GDM1 (cell line): ENCODE measurements at places on chromosomes 1 and 21.

GRCh38 chr21:45983981-45984551, 2.5 kb downstream of the COL6A1 start:
- DNase-seq = no peak

DNA sequence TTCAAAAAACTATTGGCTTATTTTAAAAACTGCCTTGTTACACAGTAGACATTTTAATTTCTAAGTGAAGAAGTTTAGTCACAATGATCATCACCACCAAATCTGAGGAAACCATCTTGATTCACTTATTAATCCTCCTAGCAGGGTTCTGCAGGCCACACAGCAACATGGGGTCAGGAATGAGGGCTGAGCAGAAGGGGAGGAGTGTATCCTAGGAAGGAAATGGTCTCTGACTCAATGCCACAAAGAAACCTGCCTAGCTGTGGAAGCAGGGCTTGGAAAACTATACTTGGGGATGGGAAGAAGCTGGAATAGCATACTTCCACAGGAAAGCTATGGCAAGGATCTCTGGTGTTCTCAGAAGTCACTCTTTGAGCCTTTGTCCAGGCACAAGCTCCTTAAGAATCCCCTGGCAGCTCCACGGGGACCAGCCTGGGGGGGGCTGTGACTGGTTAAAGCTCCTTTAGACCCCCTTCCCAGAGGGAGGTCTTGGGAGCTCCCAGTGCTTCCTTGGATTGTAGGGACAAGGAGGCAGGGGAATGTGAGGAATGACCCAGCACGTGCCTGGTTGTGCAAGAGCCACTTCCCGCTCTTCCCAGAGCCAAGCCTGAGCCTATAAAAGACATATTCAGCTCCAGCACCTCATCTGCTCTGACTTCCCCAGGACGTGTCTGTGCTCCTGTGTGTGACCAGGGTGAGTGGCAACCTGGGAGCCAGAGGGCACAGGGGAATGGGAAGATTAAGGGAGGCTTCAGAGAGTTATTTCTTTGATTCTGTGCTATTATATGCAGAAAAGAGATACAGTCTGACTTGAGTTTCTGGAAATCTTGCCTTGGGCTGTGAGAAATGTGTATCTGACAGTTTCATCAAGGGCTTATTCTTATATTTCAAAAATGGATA, at the start of gene LCE2A:
Gene LCE2A (plus strand): TSS at position 645 of the 900 bp plus-strand sequence. CDS start 557 bp downstream, outside the sequence.
- DNase-seq = no peak

DNA sequence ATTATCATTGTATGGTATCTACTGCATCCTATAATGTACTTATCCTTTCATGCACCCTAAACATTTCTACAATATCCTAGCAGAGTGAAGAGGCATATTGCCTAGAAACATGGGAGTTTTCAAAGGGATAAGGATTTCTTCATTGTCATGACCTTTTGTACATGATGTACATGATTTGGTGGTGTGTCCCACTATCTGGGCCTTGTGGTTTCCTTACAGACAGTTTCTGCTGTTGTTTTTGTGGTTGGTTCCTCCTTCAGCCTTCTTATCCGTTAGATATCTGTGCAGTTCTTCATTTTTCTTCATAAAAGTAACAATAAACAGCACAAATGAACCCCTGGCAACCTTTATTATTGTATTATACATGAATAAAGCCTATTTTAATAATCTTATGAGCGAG, 70.4 kb upstream of the BACH1 start:
- DNase-seq = peak; percentile 22

DNA sequence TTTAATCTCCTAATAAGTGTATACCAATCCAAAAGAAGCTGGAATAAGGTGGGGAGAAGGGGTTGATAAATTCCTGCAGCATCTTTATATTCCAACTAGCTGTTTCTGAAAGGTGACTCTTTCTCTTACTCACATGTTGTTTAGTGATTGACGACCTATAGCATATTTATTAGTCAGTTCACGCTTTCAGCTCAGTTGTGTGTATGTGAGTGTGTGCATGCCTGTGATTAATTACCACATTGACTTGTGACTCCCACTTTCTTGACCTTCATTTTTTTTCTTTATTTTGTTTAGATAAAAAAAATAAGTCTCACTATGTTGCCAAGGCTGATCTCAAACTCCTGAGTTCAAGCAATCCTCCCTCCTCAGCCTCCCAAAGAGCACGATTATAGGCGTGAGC, 44.4 kb downstream of the ATP2B4 start:
- DNase-seq = no peak

- DNase-seq = no peak
Measured at GRCh38 chr1:160206421-160207117, 1.4 kb downstream of the PEA15 start.

DNA sequence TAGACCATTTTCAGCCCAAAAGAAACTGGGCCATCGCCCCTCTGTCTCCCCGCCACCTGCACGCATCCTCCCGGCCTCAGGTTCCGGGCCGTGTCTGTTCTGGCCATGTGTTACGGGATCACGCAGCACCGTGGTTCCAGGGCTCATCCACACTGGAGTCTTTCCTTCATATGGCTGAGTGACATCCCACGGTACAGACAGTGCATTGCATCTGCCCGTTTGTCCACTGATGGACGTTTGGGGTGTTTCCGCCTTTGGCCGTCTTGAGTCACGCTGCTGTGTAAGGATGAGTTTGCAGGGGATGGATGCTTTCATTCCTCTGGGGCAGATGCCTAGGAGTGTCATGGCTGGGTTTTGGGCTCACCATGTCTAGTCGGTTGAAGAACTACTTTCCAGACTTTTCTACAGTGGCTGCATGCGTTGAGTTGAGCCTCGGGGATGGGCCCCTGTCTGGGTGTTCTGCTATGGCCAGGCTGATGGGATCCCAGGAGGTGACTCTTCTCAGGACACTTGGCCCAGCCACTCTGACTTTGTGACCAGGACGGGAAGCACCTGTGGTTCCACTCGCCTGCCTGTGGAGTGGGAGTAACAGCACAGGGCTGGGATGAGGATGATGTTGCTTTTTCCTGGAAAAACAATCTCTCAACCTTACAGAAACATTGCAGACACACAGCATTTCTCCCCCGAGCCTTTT, 16.8 kb downstream of the RRP1 start:
- no peak for DNase-seq

DNA sequence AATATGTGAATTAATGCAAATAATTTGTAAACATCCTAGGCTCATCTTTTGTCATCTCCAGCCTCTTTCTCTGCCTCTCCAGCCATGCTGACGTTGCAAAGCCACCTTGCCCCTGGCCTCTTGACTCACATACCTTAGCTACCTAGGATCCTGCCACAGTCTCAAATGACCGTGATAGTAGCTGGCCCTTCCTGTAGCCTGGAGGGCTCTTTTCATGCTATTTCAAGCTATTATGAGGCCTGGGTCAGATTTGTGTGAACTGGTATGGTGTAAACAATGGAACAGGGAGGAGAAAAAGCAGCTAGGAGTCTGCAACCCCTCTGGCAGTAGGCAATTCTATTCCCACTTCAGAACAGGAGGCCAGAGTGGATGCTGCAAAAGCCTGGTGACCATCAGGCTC, 337.7 kb downstream of the DISC1 start:
- no peak for DNase-seq

GRCh38 chr1:203662360-203662759, 35.7 kb downstream of the ATP2B4 start:
- no peak for DNase-seq

- DNase-seq = no peak
Measured at GRCh38 chr21:16912075-16912474, 600.8 kb upstream of the CXADR start.

GRCh38 chr1:23178414-23178813, 9.8 kb upstream of the LUZP1 start:
- no peak for DNase-seq

- no peak for DNase-seq
Measured at GRCh38 chr1:43947874-43948437, 1.2 kb downstream of the IPO13 start.

- no peak for DNase-seq
Measured at GRCh38 chr1:18817795-18818435, 41.5 kb downstream of the TAS1R2 start.

GRCh38 chr1:214542275-214543199, 8.9 kb downstream of the PTPN14 start:
- DNase-seq = no peak

GRCh38 chr1:9589144-9589718, 520 bp downstream of the TMEM201 start:
- no peak for DNase-seq

DNA sequence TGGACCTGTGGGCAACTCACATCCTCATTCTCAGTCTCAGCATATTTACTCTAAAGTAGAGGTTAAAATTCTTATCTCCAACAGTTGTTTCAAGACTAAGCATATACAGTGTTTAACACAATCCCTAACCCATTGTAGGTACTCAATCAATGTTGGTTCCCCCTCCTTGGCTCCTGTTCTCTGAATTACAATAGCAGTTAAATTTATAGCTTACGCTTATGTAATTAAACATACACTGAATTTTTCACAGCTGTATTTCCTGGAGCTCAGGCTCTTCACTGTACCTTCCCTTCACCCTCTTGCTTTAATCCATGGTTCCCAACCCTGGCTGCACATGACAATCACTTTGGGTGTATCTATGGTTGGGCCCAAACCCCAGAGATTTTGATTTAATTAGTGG, 89.4 kb downstream of the LPAR3 start:
- no peak for DNase-seq

GRCh38 chr1:7136166-7136953, 351.1 kb downstream of the CAMTA1 start:
- no peak for DNase-seq

DNA sequence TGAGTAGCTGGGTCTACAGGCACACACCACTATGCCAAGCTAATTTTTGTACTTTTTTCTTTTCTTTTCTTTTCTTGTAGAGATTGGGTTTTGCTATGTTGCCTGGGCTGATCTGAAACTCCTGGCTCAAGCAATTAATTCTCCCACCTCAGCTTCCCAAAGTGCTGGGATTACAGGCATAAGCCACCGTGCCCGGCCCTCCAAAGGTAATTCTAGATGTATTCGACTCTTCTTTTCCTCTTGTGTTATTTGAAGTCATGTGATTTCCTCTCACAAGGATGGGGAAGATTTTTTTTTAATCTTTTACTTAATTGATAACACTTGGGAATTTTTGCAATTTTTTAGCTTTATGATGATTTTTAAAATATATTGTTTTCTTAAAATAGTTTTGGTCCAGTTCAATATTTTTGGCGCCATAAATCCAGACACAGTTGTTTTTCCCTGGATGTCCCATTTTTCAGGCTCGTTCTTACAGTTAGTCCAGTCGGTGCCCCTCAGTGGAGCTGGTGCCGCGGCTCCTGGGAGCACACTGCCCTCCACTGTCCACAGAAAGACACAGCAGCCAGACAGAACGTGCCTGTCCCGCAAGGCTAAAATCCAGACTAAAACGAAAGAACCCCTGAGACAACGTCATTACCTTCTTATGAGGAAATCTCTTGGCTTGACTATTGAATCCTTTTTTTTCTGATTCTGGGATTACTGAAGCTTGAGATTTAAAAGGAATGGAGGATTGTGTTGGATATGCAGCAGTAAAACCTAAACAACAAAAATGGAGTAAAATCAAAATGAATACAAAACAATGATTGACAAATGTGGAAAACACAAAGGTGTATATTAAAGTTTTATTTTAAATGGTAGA, 22.4 kb downstream of the STPG1 start:
- peak; percentile 34 for DNase-seq

DNA sequence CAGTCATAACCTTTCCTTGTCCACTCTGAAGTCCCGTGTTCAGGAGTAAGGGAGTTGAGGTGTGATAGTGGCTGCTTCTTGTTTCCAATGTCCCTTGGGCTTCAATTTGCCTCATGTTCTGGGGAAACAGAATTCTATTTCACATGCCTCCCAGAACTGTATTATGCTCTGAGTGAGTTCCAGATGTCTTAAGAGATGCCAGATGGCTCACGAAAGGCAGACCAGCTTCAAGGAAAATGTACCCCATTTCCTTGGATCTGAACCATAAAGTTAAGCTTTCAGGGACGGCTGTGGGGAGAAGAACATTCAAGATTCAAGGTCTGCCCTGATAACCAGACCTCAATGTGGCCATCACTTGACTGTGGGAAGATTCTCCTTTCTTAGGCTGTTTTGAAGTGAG, 42.4 kb downstream of the C1orf87 start:
- DNase-seq = no peak

- DNase-seq = no peak
Measured at GRCh38 chr21:37059181-37059580, 13.7 kb downstream of the PIGP start.

- no peak for DNase-seq
Measured at GRCh38 chr1:44609412-44609767, 64.9 kb downstream of the TMEM53 start.

- no peak for DNase-seq
Measured at GRCh38 chr21:14488672-14489204, 57.4 kb downstream of the SAMSN1 start.

DNA sequence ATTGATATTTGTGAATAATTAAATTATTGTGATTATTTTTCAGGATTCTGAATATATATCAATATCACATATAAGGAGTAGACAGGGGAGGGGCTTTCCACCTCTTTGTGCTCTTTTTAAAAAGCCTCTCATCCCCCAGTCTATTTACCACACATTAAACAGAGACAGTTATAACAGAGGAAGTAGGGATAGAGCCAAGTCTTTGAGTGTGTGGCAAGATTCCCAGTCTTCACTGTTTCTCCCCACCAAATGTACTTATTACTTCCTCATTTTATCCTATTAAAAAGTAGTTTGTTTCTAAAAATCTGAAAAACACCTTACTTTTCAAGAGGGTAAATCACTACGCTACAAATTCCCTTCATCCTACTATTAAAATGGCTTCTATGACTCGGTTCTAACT, 46.7 kb downstream of the EPS15 start:
- DNase-seq = no peak

DNA sequence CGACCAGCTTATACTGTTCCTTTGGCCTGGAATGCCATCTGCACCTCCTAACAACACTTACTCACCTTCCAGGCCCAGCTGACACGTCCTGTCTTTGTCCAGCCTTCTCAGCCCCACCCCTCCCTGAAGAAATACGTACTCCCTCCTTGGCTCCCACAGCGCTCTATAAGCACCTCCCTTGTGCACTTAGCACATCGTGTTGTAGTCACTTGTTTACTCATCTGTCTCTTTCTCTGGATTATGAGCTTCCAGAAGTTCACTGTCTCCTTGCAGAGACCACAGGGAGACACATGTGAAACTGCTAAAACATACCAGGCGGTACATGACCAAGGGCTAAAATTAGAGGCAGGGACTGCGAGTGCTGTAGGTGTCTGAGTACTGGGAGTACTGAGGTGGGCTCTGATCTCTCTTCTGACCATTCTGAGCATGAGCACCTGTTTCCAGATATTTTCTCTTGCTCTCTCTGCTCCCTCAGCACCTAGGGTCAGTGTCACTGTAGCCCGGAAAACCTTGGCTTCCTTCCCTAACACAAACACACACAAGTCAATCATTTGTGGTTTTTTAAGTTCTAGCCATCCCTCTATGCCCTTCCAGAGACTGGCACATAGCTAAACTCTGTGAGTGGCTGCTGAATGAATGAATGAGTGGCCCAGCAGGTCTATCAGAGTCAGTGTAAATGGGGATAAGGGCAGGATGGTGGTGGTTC, 5.1 kb downstream of the DCST1 start:
- peak; percentile 35 for DNase-seq

- no peak for DNase-seq
Measured at GRCh38 chr1:54795356-54795665, 5.8 kb downstream of the TTC22 start.

GRCh38 chr1:200714504-200715187, 24.0 kb upstream of the CAMSAP2 start:
- no peak for DNase-seq
